ENCODE measurements at places on chromosomes 7 and 10. TPM values are rescaled to one million over a fixed set of nuclear protein-coding genes. Genes with fewer than 3 reads are reported as not detected.

GRCh38 chr10:59063491-59063890, 113.0 kb upstream of the PHYHIPL start:
- DNase-seq = no peak

DNA sequence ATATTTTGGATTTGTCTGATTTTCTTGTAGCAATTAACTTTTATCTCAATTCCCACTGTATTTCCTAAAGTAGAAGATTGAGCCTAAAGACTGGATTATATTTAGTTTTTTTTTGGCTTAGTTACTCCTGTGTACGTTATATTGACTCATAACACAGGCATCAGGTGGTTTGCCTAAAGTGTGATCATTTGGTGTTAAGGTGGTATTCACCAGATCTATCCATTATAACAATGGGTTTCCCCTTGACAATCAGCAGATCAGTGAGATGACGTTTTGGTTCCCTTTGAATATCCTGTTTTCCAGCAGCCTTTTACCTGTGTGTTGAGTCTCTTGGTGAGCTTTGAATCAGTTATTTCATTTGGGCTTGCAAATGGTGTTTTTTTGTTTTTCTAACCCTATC, 18.1 kb downstream of the MAPK8 start:
- DNase-seq = no peak

- DNase-seq = no peak
These were observed 59.7 kb downstream of the IGF2BP3 start for GRCh38 chr7:23410446-23411183.

DNA sequence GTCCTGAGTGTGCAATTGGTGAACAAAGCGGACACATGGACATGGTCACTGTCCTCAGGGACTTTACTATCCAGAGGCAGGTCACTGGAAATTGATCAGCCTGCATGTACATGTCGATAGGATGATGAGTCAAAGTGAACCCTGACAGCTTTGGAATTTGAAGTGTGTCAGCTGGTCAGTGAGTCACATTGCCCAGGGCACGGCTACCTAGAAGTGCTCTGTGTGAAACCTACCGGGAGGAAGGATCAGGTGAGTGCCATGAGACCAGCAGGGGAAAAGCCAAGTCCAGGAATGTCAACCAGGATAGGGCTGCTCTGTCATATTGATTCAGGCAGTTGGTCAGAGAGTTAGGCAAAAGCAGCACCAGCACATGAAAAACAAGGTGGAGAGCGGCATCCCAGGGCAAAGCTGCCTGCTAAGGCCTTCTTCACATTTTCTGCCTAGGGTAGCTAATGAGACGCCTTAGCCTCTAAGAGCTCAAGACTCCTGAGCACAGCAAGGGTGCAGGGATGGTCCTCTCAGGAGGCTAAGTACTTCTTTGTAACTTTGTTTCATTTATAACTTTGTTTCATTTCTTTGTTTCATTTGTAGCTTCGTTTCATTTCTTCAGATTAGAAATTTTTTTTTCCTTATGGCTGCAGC, 19.4 kb upstream of the PDCD4 start:
- DNase-seq = no peak

- DNase-seq = peak; percentile 59
These were observed 105.5 kb upstream of the CSTF2T start for GRCh38 chr10:51804866-51805265.

GRCh38 chr10:86779220-86780017, 23.0 kb downstream of the BMPR1A start:
- DNase-seq = no peak

DNA sequence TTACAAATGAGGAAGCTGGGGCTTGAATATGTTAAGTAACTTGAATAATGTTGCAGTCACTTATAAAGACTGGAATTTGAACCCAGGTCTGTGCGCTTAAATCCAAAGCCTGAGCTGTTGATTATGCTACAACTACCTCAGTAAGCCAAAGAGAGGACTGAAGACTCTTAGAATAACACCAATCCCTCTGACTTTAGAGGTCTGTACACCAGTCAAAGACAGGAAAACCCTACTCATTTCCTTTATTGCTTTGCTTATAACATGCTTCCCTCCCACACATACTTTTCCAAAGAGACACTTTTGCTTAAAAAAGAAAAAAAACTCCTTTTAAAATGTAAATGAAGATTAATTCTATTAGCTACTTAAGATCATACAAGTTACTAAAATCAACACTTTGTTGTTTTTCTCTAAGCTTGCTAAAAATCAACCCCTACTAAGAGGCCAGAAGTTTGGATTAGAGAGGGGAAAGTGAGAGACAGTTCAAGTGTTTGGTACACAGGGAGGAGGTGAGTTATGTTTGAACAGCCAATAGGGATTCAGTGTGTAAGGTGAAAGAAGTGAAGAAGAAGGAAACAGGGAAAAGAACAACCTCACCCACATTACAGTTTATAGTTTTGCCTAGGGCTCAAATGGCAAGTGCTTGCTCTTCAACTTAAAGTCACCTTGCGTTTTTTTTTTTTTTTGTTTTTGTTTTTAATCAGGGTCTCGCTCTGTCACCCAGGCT, 74.8 kb downstream of the MDH2 start:
- no peak for DNase-seq

DNA sequence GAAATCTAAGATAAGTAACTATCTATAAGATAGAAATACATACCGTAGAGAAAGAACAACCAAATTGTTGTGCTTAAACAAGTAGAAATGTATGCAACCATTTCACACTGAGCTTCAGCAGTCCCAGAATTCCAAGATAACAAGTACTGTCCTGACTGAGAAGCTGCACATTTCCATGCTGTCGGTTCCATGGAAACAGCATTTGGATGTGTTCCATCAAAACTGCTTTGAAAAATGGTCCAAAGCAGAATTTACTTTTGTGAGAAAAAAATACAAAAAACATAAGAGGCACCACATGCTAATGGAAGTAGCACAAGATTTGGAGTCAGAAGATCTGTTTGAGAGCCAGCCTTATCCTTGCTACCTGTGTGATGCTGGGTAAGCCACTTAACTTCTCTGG, 92.6 kb downstream of the MTERF1 start:
- no peak for DNase-seq

DNA sequence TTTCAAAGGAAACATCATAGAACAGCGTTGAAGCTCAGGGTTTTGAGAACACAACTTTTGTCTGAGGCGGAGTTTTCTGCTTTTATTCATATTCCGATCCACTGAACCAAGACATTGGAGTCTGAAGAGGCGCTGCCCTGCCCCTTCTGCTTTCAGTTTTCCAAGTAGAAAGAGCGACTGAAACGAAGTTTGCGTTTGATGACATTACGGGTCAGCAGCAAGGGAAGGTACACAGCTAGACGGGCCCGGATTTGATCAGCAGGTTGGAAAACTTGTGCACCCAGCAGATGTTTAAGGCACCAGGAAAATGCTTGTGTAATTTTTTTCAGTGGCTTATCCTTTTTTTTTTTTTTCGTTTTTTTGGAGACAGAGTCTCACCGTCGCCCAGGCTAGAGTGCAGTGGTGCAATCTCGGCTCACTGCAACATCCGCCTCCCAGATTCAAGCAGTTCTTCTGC, 720 bp downstream of the SUN1 start:
- DNase-seq = no peak

DNA sequence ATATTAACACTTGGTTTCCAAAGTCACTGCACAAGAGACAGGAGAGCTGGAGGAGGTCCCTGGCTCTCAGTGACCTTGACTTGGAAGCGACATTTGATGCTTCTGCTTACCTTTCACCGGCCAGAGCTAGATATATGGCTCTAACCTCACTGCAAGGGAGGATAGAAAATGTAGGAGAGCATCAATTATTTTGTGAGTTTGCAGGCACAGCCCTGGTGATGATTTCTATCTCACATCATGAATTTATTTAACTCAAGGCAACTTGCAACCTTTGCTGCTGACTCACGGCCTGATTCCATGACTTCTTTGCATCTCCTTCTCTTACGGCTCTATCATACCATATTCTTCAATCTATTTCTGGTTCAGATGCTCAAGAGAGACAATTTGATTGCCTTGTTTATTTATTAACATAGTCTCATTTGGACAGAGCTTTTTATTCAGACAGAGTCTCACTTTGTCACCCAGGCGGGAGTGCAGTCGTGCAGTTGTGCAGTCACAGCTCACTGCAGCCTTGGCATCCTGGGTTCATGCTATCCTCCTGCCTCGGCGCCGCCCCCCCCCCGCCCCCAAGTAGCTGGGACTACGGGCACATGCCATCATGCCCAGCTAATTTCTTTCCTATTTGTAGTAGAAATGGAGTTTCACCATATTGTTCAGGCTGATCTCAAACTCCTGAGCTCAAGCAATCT, 196.0 kb downstream of the REEP3 start:
- DNase-seq = no peak

DNA sequence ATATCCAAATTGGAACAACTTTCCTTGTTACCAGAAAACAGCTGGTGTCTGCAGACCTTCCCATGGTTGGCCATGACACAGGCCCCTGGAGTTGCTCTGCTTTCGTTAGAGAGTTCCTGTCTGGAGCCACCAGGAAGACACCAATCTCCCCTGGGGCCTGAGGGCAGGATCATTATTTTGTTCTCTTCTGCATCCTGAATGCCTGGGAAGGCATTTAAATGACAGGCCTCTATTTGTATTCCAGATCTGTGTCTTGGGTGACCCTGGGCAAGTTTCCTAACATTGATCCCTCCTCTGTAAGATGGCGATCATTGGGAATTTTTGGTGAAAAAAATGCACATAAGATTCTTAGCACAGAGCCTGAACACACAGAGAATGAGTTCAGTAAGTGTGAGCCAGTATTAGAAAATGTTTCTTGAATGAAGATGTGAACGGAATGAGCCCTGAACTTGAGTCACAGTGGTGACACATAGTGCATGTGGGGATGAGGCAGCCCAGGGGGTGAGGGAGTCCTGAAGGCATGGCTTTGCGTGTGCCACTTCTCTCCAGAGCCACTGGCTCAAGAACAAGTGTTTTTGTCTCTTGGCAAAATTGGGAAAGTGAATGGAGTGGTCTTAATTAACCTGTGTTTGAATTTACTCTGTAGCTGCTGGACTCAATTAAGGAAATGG, 28.4 kb downstream of the BMPER start:
- peak; percentile 94 for DNase-seq

- no peak for DNase-seq
These were observed 147.2 kb downstream of the MAPK8 start for GRCh38 chr10:48453451-48454301.

GRCh38 chr7:28107960-28108359, 72.6 kb downstream of the JAZF1 start:
- peak; percentile 58 for DNase-seq

GRCh38 chr7:47535035-47535703, 46.7 kb downstream of the TNS3 start:
- DNase-seq = peak; percentile 54

- DNase-seq = no peak
These were observed 106.0 kb downstream of the ADARB2 start for GRCh38 chr10:1631282-1631681.

GRCh38 chr7:15747712-15748111, 61.2 kb upstream of the MEOX2 start:
- no peak for DNase-seq

DNA sequence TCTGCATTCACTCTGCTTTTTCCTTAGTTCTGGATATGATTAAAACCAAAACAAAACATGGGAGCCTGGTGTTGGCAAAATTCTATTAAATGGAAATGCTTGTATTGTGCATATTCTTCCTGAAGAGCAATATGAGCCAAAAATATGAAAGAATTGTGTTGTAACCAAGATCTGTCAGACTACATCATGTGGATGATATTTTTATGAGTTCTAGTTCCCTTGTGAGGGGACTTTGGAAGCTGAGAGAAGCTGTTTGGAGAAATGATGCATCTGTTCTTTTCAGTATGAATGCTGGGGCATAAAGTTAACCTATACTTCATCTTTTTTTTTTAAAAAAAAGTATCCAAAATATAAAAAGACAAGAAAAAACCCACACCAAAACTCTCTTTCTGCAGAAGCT, 782.7 kb downstream of the ANKRD7 start:
- DNase-seq = no peak

- no peak for DNase-seq
These were observed 2.7 kb upstream of the AOAH start for GRCh38 chr7:36726806-36727503.

- DNase-seq = peak; percentile 100
These were observed 22.5 kb upstream of the MYL7 start for GRCh38 chr7:44163591-44163990.

GRCh38 chr7:41997151-41997550, 239.9 kb downstream of the GLI3 start:
- DNase-seq = no peak

GRCh38 chr10:8921568-8921967, 867.1 kb downstream of the GATA3 start:
- DNase-seq = no peak

GRCh38 chr7:100818825-100819224, 8.5 kb downstream of the EPHB4 start:
- no peak for DNase-seq

DNA sequence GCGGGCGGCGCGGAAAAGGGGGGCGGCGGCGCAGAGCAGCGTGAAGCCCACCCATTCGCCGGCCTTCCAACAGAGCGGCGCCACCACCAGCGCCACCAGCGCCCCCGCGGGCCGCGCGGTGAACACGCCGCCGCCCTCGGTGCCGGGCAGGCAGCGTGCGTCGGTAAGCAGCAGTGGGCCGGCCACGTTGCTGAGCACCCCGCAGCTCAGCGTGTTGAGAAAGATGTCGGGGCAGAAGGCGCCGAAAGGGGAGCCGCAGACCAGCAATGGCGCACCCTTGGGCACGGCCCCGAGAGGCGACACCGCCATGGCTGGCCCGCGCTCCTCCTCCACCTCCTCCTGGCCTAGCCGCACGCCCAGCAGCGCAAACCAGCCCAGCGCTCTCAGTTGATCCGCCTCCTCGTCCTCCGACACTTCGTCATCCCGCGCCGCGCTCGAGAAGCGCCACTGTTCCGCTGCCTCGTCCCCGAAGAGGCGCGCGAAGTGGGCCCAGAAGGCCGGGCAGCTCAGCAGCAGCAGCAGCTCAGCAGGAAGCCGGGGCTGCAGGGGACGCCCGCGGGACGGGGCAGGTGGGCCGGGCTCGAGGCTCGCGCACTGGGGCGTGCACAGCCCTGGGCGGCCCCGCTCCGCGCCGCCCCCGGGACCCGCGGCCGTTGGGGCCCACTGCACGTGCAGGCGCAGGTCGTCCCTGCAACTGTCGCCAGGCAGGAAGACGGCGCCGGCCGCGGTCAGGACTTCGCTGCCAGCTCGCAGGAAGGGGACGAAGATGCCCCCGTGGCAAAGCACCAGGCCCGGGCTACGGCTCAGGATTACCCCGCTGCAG, 623 bp downstream of the TYSND1 start:
- peak; percentile 63 for DNase-seq

- peak; percentile 4 for DNase-seq
These were observed 4.7 kb upstream of the CCNJ start for GRCh38 chr10:96038476-96039387.

CRCP gene
- total RNA-seq = 37.9 TPM

INHBA gene
- 3.0 TPM for total RNA-seq

MAP3K8 gene
- total RNA-seq = 0.40 TPM

EZH2 gene
- 44.9 TPM for total RNA-seq

TMEM213 gene
- not detected for total RNA-seq

CPEB3 gene
- total RNA-seq = 0.45 TPM

ADIRF gene
- 2.5 TPM for total RNA-seq

FOXI2 gene
- total RNA-seq = not detected

AGR3 gene
- not detected for total RNA-seq

NDUFB8 gene
- total RNA-seq = 133 TPM

ECHDC3 gene
- total RNA-seq = 3.2 TPM
